Heart right ventricle (tissue), 16 donors: ENCODE measurements at places on chromosomes 13 and 19.

DNA sequence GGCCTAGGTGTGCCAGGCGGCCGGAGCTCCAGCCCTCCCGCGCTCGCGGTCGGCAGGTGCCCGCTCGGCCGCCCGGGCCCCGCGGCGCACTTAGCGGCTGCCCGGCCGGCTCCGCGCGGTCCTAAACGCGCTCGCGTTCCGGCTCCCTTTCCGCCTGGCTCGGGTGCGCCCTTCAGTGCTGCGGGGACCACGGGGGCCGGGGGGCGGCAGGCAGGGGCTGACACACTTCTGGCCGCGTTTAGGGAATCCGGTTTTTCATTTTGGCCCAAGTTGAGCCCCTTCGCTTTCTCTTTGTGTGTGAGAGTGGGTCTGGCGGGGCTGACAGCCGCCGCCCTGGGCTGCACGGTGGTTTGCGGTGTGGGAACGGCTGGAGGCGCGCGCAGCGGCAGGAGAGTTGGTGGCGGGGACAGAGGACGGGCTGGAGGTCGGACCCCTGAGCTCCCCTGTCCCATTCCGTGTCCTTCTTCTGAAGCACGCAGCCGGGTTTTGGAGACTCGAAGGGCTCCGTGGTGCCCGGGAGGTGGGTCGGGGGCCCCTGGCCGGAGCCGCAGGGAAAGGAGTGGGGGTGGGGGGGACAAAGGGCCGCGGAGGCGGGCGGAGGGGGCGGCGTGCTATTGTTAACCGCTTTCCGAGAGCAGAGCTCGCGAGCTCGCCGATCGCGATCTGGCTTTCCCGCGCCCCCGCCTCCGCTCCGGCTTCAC, 3.1 kb downstream of the FGF9 start:
- H3K4me3 ChIP-seq = peak overlapping the region; percentile 77
- DNase-seq = peak; percentile 33
- peaks cover 48% of the 10 kb centered on the region for H3K4me1 ChIP-seq
- no peaks in the 10 kb centered on the region for H3K36me3 ChIP-seq
- peaks cover 3% of the 10 kb centered on the region for H3K27me3 ChIP-seq

DNA sequence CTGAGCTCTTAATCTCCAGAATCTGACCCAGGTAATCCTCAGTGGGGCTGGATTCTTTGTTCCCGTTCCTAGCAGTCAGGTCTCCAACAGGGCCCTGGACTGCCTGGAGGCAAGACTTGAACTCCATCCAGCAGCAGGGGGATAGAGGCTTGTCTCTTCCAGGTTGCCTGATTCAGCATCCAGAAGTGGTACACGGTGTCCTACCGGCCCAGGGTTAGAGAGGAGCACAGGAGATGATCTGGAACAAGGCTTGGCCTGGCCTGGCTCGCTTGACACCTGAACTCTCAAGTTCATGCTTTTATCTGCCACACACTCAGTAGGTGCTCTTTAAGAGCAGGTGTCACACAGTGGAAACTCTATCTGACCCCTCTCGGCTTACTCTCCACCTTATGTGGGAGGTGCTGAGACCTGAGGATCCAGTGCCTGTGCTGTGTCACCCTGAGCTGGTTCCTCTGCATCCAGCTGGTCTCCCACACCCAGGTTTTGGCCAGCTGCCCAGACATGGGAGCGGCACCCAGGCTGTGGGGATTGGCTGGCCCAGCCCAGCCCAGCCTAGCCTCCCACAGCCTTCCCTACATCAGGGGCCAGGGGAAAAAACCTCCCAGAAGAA, at the start of gene CYP4F3:
CYP4F3 (plus strand) TSS at position 604 of the 610 bp plus-strand sequence. CDS start 519 bp downstream, outside the sequence.
- no peaks in the 10 kb centered on the region for H3K36me3 ChIP-seq
- DNase-seq = peak; percentile 43
- no peaks in the 10 kb centered on the region for H3K27me3 ChIP-seq

DNA sequence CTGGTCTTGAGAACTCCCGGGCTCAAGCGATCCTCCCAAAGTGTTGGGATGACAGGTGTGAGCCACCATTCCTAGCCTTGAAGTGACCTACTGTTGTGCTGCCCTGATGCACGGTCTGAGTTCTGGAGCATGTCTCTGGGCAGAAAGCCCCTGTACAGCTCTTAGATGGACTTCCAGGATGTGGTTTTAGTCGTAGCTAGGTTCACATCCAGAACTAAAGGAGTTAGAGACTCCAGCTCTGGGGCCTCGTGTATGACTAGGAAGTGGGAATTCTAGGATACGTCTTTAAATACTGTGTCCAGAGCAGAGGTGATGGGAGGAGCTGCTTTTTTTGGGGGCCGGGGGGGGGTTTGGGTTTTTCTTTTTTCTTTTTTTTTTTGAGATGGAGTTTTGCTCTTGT, 12.2 kb downstream of the UPF1 start:
- no peak for DNase-seq
- no peak overlapping the region for H3K27ac ChIP-seq
- no peaks in the 10 kb centered on the region for H3K27me3 ChIP-seq

DNA sequence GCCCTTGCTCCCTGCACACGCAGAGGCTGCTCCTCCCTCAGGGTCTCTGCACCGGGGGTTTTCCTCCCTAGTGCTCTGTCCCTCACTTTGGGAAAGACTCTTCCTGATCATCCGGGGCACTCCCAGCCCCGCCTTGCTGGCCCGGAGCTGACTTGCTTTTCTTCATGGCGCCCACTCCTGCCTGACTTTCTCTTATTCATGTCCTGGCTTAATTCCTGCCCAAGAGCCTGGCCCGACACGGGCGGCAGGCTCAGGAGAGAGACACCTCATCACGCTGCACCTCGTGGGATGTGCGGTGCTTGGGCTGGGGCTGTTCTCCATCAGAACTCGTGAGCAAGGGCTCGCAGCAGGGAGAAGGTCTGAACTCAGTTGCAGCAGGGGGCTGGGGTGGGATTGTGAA, 11.8 kb upstream of the PLA2G4C start:
- peaks cover 9% of the 10 kb centered on the region for H3K4me1 ChIP-seq
- no peaks in the 10 kb centered on the region for H3K36me3 ChIP-seq
- H3K27me3 ChIP-seq = no peaks in the 10 kb centered on the region
- no peak for DNase-seq
- no peak overlapping the region for H3K27ac ChIP-seq
- H3K4me3 ChIP-seq = no peak overlapping the region

GRCh38 chr19:31334101-31334848, 15.0 kb downstream of the TSHZ3 start:
- no peak for DNase-seq
- H3K4me3 ChIP-seq = no peak overlapping the region
- no peaks in the 10 kb centered on the region for H3K36me3 ChIP-seq
- no peaks in the 10 kb centered on the region for H3K4me1 ChIP-seq
- H3K27ac ChIP-seq = no peak overlapping the region
- H3K27me3 ChIP-seq = no peaks in the 10 kb centered on the region

DNA sequence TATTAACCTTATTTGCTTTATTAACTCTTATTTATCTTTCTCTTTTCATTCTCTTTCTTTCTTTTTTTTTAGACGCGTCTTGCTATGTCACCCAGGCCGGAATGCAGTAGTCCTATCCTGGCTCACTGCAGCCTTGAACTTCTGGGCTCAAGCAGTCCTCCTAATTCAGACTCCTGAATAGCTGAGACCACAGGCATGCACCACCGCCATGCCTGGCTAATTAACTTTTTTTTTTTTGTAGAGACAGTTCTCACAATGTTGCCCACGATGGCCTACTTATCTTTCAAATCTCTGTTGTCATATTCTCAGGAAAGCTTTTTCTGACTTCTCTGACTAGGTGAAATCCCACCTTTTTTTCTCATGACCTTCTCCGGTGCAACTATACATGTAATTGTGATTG, 7.8 kb upstream of the SPRY2 start:
- no peaks in the 10 kb centered on the region for H3K27me3 ChIP-seq
- no peaks in the 10 kb centered on the region for H3K36me3 ChIP-seq
- H3K27ac ChIP-seq = no peak overlapping the region
- H3K4me3 ChIP-seq = no peak overlapping the region
- DNase-seq = no peak

- peaks cover 9% of the 10 kb centered on the region for H3K36me3 ChIP-seq
- peak overlapping the region; percentile 84 for H3K4me3 ChIP-seq
- DNase-seq = peak; percentile 75
- peaks cover 51% of the 10 kb centered on the region for H3K4me1 ChIP-seq
- peak overlapping the region; percentile 99 for H3K27ac ChIP-seq
These were observed 2.6 kb upstream of the SPACA6 start for GRCh38 chr19:51690454-51691073.

DNA sequence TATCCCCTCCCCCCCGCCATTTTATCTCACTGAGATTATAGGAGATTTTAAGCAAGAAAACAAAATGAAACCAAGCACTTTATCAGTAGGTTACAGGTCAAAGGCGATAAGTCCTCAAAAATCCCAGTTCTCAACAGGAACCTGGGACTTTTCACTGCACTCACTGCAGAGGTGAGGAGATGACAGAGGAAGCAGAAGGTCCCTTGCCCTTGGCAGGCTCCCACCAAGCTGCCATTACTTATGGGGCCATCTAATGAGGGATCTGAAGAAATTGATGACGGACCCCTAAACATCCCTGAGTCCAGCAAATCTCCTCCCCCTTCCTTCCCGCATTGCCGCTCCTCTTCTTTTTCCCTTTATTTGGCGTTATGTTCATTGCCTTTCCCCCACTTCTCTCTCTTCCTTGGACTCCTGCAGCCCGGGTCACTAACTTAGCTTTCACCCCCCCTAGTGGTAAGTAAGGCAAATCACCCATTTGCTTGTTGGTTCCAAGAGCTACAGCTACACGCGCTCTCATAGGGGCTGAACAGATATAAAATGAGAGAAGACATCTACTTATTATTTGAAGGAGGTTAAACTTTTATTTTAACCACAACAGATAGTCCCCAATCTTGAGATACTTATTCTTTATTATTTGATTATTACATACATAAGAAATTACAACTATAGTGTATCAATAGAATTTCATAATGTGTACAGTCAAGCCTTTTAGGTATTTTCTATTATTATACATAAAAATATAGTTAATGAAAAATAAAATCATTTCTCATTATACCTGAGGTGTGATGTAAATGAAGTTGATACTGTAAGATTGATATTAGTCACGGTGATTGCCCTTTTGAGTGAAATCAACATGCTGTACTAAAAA, 52.0 kb upstream of the ARGLU1 start:
- no peak for DNase-seq
- peak overlapping the region; percentile 45 for H3K4me3 ChIP-seq
- H3K4me1 ChIP-seq = peaks cover 33% of the 10 kb centered on the region
- no peaks in the 10 kb centered on the region for H3K27me3 ChIP-seq

DNA sequence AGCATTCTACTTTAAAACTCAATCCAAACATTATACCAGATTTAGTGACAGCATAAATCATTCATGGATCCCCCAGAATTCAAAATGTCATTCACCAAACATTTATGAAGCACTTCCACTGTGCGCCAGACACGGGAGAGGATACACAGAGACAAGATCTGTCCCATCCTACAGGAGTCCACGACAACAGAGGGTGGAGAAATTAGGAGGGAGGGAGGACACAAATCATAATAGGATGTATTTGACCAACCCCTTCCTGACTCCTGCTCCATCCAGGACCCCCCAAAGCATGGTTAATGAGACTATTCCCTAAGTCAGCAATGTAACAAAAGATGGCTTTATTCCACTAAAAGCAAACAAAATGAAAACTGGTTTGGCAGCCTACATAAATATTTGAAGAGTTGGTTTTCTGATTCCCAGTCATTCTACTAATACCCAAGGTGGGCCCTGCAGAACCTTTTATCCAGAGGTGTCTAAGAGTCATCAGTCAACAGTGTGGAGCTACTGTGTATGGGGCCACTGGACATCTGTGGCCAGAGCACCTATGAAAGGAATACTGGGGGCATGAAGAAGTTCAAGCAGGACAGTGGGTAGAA, 62.8 kb upstream of the DOCK9 start:
- no peaks in the 10 kb centered on the region for H3K27me3 ChIP-seq
- H3K36me3 ChIP-seq = no peaks in the 10 kb centered on the region
- no peak overlapping the region for H3K27ac ChIP-seq
- H3K4me1 ChIP-seq = peaks cover 14% of the 10 kb centered on the region
- no peak overlapping the region for H3K4me3 ChIP-seq

DNA sequence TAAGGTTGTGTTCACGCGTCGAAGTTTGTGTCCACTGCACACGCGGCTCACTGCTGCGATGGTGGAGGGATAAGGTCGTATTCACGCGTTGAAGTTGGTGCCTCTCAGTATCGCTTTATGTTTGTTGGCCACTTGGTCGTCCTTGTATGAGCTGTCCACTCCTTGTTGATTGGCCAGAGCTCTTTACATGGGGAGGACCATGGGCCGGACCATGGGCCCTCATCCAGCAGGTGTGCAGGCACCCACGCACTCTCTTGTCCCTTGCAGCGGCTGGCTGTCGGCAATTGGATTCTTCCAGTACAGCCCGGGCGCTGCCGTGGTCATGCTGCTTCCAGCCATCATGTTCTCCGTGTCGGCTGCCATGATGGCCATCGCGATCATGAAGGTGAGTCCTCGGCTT, 17.6 kb downstream of the ADAT3 start:
- H3K27me3 ChIP-seq = no peaks in the 10 kb centered on the region
- H3K27ac ChIP-seq = no peak overlapping the region
- no peaks in the 10 kb centered on the region for H3K36me3 ChIP-seq
- peaks cover 3% of the 10 kb centered on the region for H3K4me1 ChIP-seq

DNA sequence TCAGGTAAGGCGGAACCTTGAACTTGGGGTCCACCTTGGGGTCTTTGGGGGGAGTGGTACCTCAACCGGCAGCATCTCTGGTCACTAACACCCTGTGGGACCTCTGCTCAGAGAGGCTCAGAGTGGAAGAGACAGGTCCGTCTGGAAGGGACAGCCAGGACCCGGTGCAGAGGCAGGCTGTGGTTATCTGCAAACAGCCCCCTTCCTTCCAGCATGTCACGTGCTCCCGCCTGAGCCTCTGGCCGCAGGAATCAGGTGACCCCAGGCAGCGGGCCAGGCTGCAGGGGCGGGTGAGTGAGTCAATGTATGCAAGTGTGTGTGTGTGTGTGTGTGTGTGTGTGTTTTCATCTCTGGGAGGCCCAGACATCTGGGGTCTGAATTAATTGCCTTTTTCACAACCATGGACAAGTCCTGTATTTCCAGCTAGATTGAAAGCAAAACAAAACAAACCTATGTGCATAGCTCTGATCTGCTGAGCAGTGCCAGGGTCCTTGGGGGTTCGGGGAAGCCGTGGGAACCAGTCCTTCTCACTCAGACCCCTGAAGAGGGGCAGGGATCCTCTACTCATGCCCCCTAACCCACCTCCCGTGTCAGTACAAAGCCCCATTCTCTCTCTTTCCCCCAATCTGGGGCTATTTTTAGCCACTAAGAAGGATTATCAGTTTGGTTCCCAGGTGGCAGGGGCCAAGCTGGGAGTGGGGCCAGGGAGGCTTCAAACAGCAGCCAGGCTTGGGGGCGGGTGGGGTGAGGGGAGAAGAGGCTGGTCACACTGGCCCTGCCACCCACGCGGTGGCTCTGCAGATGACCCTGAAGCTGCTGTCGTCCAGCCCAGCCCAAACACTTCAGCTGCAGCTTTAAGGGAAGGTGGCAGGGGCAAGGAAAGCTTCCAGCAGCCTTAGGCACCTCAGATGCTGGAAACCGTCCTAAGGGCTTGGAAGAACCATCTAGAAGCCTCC, 31.4 kb downstream of the CERS4 start:
- H3K27me3 ChIP-seq = no peaks in the 10 kb centered on the region
- H3K4me1 ChIP-seq = peaks cover 24% of the 10 kb centered on the region
- DNase-seq = peak; percentile 85
- no peaks in the 10 kb centered on the region for H3K36me3 ChIP-seq
- H3K27ac ChIP-seq = peak overlapping the region; percentile 82

- no peak overlapping the region for H3K4me3 ChIP-seq
- DNase-seq = no peak
- no peaks in the 10 kb centered on the region for H3K36me3 ChIP-seq
- no peak overlapping the region for H3K27ac ChIP-seq
- no peaks in the 10 kb centered on the region for H3K27me3 ChIP-seq
These were observed 22.3 kb upstream of the PDCD5 start for GRCh38 chr19:32558607-32559228.

GRCh38 chr13:90787007-90787406, 560.5 kb upstream of the MIR17HG start:
- no peak for DNase-seq
- H3K4me1 ChIP-seq = no peaks in the 10 kb centered on the region
- H3K27me3 ChIP-seq = no peaks in the 10 kb centered on the region
- no peaks in the 10 kb centered on the region for H3K36me3 ChIP-seq
- H3K4me3 ChIP-seq = no peak overlapping the region
